ENCODE measurements at places on chromosomes 12 and 14. TPM values are rescaled to one million over a fixed set of nuclear protein-coding genes. Genes with fewer than 3 reads are reported as not detected.
A peak's percentile ranks its signal among the peaks of the same experiment; 100 is the strongest.

DNA sequence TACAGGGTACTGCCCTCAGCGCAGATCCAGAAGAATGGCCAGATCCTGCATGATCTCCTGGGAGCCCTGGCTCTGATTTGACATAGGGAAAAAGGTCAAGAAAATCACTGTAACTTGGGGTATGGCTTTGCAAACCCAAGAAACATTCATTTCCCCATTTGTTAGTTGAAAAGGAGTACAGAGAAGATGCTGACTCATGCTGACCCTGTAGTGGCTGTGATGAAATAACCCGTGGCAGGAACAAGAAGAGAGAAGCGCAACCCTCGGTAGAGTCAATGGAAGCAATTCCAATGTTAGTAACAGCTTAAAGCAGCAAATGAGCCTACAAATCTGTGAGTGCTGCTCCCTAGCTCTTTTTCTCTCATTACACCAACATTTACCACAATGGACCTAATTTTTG is 281.6 kb upstream of the NPAS3 start:
- DNase-seq, result no peak

GRCh38 chr12:57240066-57240921 is 10.7 kb downstream of the STAC3 start:
- DNase-seq, result peak; percentile 67

The PKP2 gene
- 0.11 TPM for total RNA-seq

GRCh38 chr12:124397807-124398577 is 103.1 kb downstream of the RFLNA start:
- no peak for DNase-seq

GRCh38 chr14:100796946-100797345 is 29.0 kb upstream of the MEG3 start:
- no peak for DNase-seq

- no peak for DNase-seq
Observed at GRCh38 chr14:93309427-93309966, 23.3 kb downstream of the BTBD7 start.

- DNase-seq, result no peak
Observed at GRCh38 chr12:79678306-79678705, 12.5 kb downstream of the PAWR start.

GRCh38 chr12:128365032-128365431 is 98.1 kb downstream of the TMEM132C start:
- DNase-seq, result no peak

- no peak for DNase-seq
Observed at GRCh38 chr12:684416-684815, 21.2 kb upstream of the NINJ2 start.

The TGFB3 gene
- total RNA-seq, result 3.9 TPM

The IFT81 gene
- total RNA-seq, result 1.3 TPM

GRCh38 chr12:75784591-75784990 is 247.0 kb downstream of the PHLDA1 start:
- no peak for DNase-seq

DNA sequence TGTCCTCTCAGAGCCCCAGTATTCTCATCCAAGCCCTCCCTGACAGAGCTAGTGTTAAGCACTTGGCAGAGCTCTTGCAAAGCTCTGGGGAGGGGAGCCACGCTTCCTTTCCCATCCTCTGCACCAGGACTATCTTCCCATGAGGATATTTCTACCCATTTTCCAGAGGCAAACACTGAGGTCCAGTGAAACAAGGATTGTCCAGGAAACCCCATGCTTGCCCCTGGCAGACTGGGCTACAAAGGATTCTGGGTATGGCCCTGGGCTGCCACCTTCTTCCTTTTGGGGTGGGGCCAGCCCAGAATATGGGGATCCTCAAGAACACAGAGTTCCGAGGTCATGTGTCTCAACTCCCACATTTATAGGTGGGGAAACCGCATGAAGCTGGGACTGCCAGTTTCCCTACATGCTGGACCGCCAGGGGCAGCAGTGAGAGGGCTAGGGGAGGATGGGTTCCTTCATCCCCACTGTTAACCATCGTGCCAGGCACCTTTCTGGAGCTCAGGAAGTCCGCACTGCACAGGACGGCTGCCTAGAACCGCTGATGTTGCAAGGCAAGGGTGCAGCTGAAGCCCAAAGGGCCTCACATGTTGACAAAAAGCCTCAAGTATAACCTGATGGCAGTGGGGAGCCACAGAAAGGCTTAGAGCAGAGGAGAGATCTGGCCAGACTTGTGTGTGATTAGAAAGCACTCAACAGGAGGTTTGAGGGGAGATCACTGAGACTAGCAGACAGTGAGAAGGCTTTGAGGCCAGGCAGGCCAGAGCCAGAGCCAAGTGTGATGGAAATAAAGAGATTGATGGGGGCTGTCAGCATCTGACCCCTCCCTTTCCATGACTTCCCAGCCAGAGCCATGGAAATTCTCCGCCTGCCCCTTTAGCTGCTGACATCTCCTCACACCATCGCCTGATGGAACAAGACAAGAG is 5.5 kb upstream of the CCDC85C start:
- no peak for DNase-seq

DNA sequence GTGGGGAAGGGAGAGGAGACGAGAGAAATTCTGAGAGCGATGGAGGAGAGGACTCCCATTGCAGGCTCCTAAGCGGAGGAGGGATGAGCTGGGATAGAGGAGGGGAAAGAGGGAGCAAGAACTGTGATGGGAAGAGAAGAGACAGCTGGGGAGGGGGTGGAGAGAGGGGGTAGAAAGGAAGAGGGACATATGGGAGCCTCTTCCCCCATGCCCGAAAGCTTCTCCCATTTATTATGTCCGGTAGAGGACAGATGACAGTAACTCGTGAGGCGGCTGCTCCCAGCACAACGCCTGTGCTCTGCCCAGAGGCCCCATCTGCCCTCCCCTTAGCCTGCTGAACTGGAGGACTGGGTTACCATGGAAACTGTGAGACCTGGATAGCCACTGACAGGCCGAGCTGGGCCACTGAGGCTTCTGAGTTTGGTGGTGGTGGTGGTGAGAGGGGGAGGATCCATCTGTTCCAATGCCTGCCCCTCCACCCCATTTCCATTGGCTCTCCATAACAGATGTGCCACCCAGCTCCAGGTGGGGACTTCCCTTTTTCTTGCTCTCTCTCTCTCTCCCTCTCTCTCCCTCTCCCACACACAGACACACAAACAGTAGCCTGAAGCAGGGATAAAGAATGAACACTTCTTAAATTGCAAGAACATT is 8.3 kb downstream of the CPNE6 start:
- DNase-seq, result no peak

DNA sequence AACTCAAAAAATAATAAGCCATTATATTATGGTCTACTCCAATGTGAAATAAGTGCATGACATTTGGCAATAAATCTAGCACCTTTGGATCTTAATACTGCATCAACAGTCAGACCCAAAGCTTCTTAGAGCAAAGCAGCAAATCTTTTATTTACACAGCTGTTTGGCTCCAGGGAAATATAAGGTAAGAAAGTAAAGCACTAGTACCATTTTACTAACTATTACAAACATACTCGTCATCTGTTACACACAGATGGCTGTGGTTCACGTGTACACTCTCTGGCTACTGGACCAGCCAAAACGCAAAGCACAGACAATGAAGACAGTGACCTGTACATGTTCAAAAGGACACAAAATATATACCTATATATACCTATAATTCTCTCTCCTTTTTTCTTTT is 2.8 kb downstream of the FGD6 start:
- DNase-seq, result no peak

- no peak for DNase-seq
Observed at GRCh38 chr12:50041962-50042361, 15.4 kb upstream of the ASIC1 start.

DNA sequence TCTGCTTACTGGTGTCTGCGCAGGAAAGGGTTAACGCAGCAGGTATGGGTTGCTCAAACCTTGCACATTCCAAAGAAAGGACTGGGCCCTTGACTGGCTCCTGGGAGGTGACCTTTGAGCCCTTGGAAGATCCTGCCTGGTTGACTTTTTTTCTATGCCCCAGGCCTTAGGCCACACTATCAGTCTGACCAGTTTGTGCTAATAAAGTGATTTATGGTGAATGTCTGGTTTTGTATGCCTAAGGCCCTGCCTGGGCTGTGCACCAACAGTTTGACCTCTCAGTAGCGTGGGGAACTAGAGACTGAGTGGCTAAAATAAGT is 61.4 kb upstream of the SCN8A start:
- DNase-seq, result no peak

The AQP6 gene
- not detected for total RNA-seq

The SLC39A2 gene
- total RNA-seq, result 0.30 TPM

DNA sequence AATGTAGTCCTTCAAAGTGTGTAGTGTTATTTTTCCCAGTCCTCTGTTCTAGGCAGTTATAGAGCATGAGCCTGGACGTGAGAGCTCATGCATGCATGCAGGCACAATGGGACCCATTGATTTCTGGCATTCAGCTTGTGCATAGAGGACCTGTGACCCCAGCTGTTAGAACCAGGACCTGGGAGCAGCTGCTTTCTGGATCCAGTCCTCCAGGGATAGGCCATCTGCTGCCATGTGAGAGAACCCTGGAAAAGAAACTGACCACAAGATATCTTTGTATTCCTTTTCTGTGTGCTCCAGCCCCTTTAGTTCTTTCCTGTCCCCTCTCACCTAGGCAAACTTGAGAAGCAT is 76.9 kb downstream of the SUSD6 start:
- DNase-seq, result no peak

GRCh38 chr14:89207925-89208328 is 209.1 kb downstream of the FOXN3 start:
- DNase-seq, result no peak

DNA sequence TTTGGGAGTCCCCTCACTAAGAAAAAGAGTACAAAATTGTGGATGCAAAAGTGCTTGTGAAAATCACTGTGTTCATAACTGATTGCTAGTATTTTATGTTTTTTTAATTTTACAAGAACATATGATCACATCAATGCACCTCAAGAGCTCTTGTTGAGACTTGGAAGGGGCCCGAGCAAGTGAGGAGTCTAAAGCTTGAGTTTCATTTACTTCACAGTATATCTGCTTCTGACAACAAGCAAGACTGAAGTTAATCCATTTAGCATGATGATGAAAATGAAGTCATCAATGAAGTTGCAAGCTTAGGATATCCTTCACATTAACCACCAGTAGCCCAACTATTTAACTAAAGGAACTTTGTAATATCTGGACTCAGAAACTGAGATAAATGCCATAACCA is 182.5 kb upstream of the DIO2 start:
- no peak for DNase-seq

The DPF3 gene
- 0.66 TPM for total RNA-seq

The TMPRSS12 gene
- total RNA-seq, result not detected

DNA sequence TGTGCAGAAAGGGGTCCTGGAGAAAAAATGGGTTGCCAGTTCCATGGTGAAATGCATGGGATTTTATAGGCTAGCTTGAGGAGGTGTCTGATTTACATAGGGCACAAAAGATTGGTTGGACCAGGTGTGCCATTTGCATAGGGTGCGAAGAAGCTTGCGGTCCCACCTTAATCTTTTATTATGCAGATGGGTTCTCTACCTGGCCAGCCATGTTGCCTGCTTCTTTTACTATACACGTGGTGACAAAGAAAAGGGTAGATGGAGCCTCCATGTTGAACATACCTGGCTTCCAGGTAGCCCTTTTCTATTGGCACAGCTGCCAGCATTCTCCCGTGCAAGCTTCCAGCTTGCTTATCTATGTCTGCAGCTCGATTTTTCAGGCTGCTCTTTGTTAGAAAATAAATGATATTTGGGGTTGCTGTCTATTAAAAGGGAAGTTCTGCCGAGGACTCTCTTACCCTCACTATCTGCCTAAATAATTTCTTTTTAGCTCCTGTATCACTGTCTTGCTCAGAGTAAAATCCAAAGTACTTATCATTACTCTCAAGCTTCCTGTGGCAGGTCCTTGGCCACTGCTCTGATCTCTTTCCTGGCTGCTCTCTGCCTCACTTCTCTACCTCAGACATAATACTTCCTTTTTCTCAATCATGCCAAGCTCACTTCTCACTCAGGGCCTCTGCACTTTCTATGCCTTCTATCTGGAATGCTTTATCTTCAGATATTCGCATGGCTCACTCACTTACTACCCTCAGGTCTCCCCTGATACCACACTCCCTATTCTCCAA is 216.0 kb upstream of the DAAM1 start:
- DNase-seq, result no peak

DNA sequence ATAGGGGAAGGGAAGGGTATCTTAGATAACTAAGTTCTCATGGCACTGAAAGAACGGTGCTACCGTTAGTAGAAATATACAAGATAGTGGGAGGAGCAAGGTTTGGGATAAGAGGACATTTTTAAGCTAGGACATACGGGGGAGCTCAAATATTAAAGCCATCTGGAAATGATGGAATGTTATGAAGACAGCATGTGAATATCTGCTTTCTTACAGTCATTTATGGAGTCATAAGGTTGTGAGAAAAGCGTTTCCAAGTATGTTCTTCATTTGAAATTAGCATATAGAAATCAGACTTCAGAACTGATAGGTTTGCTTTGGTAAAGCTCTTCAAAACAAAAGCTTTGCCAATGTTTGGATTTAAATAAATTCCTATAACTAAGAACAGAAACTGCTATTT is 62.3 kb downstream of the OTOGL start:
- DNase-seq, result no peak

The NFE2 gene
- not detected for total RNA-seq

DNA sequence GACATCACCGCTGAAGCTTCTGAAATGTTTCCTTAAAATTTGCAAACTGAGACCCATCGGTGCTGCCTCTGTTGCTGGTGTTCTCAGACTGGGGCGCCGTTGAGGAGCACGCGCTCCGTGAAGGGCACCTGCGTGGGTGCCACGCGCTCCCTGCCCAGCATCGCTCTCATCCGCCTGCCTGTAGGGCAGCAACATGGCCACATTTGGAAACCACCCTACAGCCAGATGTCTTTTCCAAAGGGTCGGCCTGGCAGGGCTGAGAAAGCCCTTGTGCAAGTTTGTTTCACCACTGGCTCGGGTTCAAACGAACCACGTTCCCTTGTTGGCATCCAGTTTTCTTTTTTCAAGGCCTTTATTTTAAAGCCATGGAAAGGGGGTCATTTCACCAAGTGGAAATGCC is 13.9 kb downstream of the ADGRD1 start:
- DNase-seq, result no peak

The RPGRIP1 gene
- total RNA-seq, result not detected

- no peak for DNase-seq
Observed at GRCh38 chr12:238736-239398, 23.8 kb downstream of the SLC6A13 start.

The KRT75 gene
- not detected for total RNA-seq

- no peak for DNase-seq
Observed at GRCh38 chr12:94525951-94526350, 66.3 kb upstream of the CEP83 start.

DNA sequence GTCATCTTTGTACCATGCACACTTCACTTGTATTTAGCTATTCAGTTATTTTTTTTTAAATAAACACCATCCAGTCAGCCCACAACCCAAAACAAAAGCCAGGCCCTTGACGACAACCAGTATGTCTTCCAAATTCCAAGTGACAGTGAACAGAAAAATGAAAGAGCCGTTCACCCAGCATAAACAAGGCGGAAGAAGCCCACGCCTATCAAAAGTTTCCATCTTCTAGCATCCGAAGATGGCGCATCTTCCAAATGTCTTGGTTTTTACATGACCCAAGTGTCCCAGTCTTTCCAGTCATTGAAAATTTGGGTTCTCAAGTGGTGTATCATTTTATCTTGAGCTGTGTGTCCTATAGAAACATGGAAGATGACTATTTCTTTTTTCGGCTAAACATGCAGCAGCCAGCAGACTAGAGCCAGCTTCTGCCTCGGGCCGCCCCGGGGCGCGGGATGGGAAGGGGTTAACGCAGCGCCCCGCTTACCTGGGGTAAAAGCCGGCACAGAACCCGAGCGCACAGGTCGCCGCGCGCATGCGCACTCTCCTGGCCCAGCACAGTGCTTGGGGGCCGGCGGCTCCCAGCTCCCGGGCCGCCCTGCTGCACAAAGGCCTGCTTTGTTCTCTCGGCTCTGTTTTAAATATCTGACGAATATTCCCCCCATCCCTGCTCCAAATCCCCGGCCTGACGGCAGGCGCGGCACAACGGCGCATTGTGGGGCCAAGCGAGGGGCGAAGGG is 164.8 kb downstream of the ZFP36L1 start:
- peak; percentile 18 for DNase-seq

Data from activated T-helper 2 cell treated with anti-CD3 and anti-CD28 coated beads, Interferon-gamma antibody, Interleukin-2, Interleukin-4, amounts not matched to agents 10 μg/mL and 5 μg/mL and 100 μg/mL, durations not matched to agents 14 hours and 24 hours and 36 hours (primary cell).